Cerebellum (tissue), 4 donors: ENCODE measurements at places on chromosomes 4 and X. TPM values are rescaled to one million over a fixed set of nuclear protein-coding genes. Genes with fewer than 3 reads are reported as not detected.

The ETDA gene
- not detected for total RNA-seq

The ATP1B4 gene
- total RNA-seq, result not detected

The AGTR2 gene
- not detected for total RNA-seq

The ZC4H2 gene
- 14.1 TPM for total RNA-seq

The ADGRL3 gene
- 257 TPM for total RNA-seq
